Activated T-helper 17 cell treated with anti-CD3 and anti-CD28 coated beads, Interleukin-2, amount 50 U/mL, for 72 hours (primary cell): ENCODE measurements at places on chromosomes 11 and 22.

GRCh38 chr11:130304651-130305050 lies 10.1 kb downstream of the ZBTB44 start:
- ATAC-seq, result no peak

DNA sequence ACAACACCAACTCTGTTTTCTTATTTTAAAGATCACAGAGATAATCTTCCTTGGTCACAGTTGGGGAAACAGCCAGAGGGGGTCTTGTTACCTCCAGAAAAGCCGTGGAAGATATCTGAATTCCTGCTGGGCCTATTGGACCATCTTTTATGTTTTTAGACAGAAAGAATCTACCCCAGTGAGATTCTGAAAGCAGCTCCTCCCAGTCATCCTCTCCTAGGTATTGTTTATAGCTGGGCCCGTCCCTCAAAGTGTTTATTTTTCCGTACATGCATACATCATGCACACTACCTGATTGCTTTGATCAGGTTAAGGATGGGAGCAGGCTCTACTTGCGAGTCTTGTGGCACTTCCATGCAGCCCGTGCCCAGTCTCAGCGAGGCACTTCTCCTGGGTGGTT lies 742.4 kb downstream of the NTM start:
- ATAC-seq, result no peak

GRCh38 chr11:45580399-45580798 lies 85.0 kb downstream of the CHST1 start:
- ATAC-seq, result no peak

GRCh38 chr11:1796413-1797011 lies 32.8 kb upstream of the CTSD start:
- no peak for ATAC-seq

DNA sequence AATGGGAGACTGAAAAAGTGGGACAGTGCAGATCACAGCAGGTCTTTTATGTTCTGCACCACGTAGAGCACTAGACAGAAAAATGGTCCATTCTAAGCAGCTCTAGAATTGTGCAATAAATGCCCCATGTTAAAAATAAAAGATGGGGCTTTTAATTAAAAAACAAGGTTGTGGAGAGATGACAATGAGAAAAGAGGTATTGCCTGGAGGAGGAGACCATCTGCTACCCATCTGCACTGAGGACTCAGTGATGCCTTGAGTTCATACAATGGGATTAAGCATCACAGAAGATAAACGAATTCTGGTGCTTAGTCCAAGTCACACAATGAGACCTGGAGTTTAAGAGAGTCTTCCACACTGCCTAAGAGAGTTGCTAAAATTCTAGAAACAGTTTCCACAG lies 73.6 kb downstream of the PAK1 start:
- no peak for ATAC-seq

DNA sequence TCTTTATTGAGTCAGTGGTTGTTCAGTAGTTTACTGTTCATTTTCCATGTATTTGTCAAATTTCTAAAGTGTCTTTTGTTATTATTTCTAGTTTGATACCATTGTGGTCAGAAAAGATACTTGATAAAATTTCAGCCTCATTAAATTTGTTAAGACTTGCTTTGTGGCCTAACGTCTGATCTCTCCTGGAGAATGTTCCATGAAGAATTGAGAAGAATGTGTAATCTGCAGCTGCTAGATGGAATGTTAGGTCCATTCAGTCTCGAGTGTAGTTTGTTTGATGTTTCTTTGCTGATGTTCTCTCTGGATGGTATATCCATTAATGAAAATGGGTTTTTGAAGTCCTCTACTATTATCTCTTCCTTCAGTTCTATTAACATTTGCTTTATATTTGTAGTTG lies 394.7 kb upstream of the ANO5 start:
- no peak for ATAC-seq

GRCh38 chr11:73246303-73246702 lies 25.8 kb upstream of the P2RY6 start:
- no peak for ATAC-seq

DNA sequence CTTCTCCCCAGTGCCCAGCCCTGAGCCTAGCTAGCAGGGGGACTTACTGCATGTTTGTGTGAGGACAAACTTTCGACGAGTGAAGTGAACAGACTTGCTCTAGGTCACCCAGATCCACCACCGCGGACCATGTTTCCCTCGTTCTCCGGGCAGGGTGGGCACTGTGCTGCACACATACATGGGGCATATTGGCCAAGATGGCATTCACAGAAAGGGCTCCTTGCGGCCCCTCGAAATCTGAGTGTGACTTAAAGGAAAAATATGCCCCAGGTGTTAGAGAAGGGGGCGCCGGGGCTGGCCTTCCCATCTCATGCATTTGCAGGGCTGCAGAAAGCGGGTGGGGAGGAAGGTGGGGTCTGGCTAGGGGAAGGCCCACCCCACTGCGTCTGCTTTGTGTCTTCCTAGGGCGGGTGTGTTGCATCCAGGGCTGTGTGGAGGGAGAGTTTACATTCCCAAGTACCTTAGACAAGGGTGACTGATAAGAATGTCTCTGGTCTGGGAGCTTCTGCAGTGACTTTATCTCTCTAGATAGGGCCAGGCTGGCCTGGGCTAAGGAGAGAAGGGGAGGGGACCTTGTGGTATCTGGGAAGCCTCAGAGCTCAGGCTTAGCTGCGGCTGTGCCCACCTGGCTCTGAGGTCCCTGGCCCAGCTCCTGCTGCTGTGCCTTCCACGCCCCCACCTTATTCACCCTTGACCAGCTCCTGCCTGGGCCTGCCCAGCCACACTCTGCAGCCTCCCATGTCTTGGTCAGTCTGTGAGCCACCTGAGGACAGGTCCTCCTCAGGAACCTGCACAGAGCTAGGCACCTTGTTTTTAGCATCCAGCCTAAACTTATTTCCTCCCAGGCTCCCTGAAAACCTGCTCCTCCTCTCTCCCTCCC lies 45.8 kb downstream of the LRRC32 start:
- ATAC-seq, result no peak

DNA sequence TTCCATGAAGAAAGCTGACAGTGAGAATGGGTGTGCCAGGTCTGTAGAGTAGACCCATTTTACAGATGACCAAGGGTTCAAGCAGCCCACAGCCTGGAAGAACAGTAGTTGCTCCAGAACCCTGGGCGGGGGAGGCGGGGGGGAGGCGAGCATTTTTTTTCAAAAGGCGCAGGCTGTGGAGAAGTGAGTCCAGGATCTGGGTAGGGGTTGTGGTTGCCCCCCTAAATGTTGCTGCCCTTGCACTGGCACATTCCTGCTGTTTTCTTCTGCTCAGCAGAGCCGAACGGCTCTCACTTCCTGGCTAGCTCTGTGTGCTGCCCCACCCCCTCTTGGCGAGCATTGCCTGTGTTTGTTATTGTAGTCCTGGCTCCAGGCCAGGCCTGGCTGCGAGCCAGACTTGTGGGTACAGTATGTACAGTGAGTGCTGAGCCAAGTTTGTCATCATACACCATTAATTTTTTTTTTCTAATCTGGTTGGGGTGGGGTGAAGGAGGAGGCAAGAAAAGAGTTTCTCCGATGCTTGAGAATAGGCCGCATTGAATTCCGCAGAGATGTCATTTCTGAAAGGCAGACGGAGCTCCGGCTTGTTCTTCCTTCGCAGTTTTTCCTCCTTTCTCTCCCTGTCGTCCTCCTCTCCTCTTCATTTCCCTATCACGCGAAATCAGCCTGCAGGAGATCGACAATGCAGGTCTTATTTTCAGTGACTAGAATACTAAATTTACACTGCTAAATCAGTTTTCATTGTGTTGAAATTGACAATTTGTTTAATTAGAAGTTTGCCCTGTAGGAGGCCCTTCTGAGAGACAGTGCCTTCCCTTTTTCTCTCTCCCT lies 100.5 kb downstream of the ZBTB16 start:
- ATAC-seq, result peak; percentile 86

GRCh38 chr11:62337303-62338181 lies at the start of gene ASRGL1:
TSS of gene ASRGL1 (plus strand) at chr11:62337448. CDS start at chr11:62337978, 530 bp downstream.
- ATAC-seq, result peak; percentile 87
